Spinal cord (tissue), 10 donors: ENCODE measurements at places on chromosomes 7 and 10.
A peak's percentile ranks its signal among the peaks of the same experiment; 100 is the strongest.

- DNase-seq = no peak
Measured at GRCh38 chr7:151132461-151133205, 34.9 kb downstream of the GBX1 start.

DNA sequence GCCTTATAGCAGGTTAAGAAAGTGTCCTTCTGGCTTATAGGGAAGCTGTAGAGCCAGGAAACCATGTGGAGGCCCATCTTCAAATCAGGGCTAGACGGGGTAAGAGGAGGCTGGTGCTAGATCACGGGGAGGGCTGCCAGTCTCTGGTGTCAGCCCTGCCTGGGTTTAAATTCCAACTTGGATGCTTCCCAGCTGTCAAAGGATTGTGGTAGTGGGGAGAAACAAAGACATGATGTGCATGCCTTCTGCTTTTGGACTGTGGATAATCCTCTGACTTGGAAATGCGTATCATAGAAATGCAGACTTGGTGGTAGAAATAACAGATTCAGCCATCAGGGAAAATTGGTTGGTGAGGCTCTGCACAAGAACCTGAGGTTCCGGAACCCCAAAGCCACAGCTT, 325.6 kb downstream of the PHTF2 start:
- DNase-seq = no peak

DNA sequence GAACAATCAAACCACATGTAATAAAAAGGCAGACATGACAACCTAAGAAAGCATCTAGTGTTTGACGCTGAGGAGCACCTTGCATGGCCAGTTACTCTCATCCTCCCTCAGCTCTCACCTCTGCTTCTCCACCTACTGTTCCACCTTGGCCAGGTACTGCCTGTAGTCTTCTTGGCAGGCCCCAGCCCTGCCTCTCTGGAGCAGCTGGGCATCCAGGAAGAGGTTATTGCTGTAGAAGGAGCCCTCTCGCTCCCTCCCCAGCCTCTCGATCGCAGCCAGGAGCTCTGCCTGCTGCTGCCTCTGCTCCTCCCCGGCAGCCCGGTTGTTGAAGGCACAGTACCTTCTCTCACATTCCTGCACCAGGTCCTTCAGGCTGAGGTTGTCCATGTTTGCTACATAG, 9.7 kb downstream of the GIMAP5 start:
- no peak for DNase-seq

DNA sequence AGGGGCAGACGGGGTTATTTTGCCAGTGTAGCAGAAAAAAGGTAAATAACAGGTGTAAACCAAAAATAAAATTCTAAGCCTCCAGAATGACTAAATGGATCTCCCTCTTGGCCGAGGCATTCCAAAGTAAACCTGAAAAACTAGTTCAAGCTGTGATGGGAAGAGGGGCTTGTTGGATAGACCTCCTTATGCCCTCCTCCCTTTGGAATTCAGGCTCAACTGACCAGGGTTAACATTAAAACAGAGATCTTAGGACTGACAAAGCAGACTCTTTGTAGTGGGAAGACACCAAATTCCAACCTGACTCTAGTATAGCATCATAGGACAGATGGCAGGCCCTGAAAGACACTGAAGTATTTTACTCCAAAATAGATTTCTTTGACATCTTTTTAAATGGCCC, 113.8 kb upstream of the ITGB1 start:
- no peak for DNase-seq

GRCh38 chr10:98338896-98339295, 70.9 kb upstream of the LOXL4 start:
- no peak for DNase-seq

DNA sequence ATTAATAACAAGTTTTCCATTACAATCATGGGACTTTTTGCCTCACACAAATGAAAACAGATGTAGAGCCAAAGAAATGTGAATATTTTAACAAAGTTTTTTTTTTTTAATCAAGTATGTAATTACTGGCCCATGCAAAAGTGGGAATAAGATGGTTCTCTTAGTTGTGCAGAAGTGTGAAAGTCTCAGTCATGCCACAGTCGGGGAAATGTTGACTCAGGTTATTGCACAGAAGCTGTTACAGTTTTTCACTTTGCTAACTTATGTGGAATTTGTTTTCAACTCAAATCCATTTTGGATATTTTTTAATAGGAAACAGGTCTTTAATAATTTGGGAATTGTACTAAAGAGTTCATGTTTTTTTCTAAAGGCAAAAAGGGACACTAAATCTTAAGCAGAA, 44.0 kb upstream of the CAV2 start:
- no peak for DNase-seq

DNA sequence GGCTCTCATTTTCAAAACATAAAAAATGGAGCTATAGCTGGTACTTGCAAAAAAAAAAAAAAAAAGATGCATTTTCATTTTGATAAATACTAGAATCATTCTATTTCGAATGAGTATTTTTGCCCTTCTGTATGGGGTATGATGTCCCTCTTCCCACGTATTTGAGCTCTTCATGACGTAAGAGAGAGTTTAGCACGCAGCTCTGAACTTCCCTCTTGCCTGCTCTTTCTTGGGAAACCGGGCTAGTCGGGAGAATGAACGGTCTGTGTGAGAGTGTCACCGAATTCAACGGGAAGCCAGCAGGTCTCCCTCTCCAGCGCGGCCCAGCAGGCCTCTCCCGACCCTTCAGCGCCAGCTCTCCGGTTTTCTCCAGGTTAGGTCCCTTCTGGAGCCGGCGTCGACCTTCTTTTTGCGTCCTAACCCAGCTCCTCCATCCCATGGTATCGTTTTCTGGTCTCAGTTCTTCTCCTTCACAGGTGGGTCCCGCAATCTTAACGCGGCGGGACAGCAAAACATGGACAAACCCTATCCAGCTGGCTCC, 159.2 kb upstream of the PITRM1 start:
- no peak for DNase-seq

GRCh38 chr10:51066231-51066630, 8.1 kb upstream of the PRKG1 start:
- no peak for DNase-seq

DNA sequence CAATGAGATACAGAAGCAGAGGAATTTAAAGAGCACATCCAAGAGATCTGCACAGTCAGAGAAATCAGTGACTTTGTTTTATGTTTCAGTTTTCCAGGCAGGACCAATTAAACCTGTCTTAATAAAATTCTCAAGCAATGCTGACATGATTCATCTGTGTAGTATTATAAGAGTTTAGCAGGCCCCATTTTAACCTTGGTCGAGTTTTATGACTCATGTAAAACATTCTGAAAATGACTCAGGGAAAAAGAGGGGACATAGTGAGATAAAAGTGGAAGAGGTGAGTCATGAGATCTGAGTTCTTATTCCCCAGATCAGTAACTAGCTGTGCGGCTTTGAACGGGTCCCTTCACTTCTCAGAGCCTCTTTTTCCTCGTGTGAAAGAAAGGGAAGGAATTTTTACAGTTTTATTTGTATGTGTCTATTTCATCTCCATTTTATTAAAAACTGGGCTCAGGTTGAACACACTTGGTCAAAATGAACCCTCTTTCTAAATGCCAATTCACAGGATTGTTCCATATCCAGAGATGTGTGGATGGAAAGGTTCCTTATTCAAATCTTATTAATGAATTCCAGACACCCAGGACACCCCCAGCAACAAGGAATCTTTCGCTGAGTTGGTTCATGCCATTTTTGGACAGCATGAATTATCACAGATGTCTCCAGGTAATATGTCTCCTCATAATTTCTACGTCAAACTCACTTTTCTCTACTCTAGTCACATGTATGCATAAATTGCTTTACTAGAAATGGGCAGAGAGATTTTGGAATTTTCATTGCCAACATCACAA, 143.2 kb downstream of the JAZF1 start:
- no peak for DNase-seq

GRCh38 chr10:114982989-114983388, 45.0 kb downstream of the TRUB1 start:
- no peak for DNase-seq

DNA sequence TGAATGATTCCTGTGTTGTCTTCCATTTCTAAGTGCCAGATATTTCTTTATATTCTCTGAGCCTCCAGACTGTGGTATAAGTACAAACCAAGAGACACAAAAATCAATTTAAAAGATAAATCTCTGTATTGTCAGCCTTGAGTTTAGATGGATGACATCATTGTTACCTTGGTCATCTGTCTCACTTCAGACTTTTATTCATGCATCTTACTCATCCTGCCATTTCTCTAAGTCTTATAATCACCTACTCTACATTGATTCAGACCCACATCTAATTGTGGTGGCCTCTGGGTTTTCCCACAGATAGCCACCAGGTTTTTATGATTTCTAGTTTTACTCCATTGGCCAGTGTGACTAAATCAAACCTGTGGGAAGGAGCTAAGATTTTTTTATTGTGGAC, 26.8 kb upstream of the HDAC9 start:
- no peak for DNase-seq

GRCh38 chr7:141512597-141512996, 38.6 kb upstream of the AGK start:
- DNase-seq = no peak

GRCh38 chr7:148711191-148712102, 12.7 kb downstream of the CUL1 start:
- no peak for DNase-seq

- DNase-seq = no peak
Measured at GRCh38 chr10:88270871-88271713, 312.0 kb downstream of the RNLS start.

DNA sequence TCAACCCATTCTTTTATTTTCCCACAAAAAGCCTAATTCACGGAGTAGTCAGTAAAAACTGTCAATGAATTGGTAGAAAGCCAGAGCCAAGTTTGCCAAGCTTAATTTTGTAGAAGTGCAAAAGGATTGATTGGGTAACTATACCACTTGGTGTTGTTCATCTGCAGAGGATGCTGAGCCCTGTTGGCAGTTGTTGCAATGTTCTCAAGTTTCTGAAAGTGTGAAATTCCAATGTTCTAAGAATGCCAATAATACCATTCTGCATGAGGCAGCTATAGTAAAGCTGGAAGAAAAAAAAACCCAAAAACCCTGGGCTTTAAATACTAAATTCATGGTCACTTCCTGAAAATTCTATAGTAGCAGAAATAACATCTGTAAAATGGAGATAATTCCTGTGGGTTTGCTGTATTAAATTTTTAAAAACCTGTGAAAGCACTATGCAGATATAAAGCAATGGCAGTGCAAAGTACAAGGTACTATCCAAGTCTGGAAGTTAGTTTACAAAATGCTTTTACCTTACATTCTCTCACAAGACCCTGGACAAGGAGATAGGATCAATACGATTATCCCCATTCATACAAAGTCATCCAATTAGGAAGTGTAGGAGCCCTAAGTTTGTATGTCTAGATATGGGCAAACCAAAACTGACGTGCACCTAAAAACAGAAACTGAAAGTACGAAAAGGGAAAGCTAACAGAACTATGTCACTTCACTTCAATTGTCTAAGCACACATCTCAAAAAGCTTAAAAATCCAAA, 6.0 kb upstream of the PON1 start:
- no peak for DNase-seq

DNA sequence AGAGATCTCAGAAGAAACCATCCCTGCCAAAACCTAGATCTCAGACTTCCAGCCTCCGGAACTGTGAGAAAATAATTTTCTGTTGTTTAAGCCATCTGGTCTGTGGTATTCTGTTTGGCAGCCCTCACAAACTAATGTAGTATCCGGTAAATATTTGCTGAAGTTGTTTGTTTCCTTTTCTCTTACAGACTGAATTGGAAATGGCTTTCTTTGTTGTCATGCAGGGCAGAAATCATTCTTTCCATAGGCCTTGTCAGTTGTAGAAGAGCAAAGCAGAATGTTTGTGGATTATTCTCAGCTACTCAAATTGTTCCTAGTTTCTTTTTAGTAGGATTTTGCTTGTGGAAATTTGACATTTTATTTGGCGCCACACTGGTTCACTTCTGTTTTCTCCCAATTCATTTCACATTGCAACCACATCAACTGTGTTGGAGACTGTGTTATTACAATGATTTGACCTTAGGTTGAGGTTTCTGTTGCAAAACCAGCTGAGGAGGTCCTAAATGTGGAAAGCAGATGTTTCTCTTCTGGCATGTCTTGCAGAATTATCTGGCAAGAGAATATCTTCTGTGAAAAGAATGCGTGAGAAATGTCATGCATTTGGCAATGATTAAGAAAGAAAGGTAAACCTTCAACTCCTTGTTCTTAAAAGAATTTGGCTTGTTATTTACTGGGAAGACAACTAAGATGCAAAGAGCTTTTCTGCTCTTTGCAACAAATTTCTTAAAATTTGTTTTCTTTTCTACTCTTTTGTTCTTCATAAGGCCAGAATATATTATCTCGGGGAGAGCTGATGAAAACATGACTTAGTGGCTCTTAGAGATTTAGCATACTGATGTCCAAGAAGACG, 25.8 kb downstream of the ACTA2 start:
- DNase-seq = no peak

- no peak for DNase-seq
Measured at GRCh38 chr7:159158888-159159405, 14.3 kb upstream of the VIPR2 start.

- no peak for DNase-seq
Measured at GRCh38 chr7:155412416-155413253, 45.3 kb upstream of the EN2 start.

DNA sequence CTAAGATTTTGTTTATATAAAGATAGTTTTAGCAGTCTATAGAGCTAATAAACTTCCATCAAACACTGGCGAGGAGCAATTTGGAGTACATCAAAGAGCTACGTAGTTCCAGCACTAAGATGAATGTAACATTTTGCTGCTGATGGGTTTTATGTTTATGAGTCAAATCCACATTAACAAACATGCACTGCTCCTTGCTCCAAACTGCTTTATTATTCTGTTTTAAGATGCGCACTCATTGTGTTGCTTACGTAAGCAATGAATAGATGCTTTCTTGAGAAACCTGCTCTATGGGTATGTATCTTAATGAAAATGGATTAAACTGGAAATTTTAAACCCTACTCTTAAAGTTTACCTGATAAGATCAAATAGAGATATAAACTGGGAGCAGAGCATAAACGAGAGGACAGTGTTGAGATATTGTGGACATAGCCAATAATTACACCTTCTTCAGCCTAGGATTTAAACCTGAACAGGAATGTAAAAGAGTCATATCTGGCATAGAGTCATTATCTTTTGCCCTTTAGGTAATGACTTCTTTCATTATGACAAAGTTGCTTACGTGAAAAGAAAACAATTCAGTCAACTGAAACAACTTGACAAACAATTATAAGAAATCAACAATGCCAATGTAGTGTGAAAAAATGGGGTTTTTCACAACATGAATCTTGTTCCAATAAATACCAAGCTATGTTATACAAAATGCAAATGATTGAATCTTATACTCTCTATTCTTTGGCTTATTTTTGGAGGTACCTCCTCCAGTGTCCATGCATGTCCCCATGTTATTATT, 153.5 kb upstream of the MTPN start:
- DNase-seq = no peak

- DNase-seq = peak; percentile 27
Measured at GRCh38 chr7:867001-867405, 9.4 kb upstream of the GET4 start.

GRCh38 chr7:36188266-36188665, 35.2 kb downstream of the EEPD1 start:
- DNase-seq = no peak
